Activated naive CD8-positive, alpha-beta T cell treated with anti-CD3 and anti-CD28 coated beads, Interleukin-2, amount 50 U/mL, for 16 hours (primary cell): ENCODE measurements at places on chromosomes 4 and X.

DNA sequence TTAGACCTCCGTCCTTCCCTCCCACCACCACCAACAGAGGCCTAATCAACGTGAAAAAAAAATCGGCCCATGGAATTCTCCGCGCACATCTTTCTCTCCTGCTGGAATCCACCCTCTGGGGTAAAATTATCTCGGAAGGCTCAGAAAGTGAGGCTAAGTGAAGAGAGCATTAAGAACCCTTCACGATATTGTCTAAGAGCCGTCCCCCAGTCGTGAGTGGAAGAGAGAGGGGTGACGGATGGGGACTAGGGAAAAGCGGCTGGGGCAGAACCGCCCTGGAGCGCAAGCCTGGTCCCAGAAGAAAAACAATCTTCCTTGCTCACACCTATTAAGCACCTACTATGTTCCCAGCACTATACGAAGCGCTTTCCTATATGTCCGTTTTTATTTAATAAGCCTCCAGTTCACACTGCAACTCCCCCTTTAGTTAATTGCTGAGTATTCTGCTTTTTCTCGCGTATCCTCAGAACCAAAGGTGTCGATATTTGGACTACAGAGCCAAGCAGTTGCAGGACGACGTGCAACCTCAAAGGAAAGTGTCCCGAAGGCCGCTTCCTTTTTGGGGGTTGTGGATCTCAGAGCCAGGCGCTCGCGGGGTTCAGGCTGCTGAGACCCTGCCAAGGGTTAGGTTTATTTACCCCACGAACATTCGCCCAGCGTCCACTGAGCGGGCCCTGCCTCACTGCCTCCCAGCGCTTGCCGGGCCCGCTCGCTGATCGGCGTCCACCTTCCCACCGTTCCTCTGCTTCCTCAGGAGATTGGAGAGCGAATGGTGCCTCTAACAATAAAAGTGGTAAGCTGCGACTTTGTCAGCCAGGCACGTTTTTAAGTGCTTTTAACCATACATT lies 889 bp downstream of the MGARP start:
- DNase-seq, result no peak

GRCh38 chr4:163484906-163485305 lies 9.6 kb upstream of the TMA16 start:
- peak; percentile 43 for DNase-seq

- DNase-seq, result no peak
Observed at GRCh38 chr4:139957065-139957464, 196.9 kb downstream of the MAML3 start.

DNA sequence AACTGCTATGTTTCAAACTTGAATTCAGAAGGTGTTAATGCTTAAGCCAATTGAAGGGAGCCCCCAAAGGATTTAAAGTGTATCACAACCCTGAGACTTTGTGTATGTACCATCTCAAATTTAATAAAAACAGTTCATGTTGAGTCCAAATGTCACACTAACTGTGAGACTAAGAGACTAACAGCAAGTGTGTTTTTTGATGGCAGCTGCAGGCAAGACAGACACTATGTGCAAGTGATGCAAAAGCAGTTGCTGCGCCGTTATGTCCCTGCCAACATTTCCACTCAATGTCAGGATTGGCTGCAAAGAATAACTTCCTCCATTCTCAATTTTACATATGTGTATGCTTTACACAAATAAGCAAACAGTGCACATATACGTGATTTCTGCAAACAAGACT lies 594.6 kb downstream of the IL15 start:
- DNase-seq, result no peak

DNA sequence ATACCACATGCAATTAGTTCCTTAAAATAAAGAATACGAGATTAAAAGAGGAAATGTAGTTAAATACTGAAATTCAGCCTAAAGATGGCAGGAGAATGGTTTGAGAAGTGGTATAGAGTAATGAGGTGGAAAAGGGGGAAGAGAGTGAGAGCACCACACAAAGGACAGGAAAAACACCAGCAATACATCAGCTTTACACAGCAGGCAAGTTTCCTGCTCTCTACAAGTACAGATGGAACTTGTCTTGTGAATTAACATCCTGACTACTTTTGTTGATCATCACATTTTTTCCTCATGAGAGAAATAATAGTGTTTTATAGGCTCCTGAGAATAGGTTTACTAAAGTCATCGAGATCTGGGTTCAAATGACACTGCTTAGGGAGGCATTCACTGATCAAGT lies 2.9 kb upstream of the UNC5C start:
- DNase-seq, result no peak

GRCh38 chr4:87848622-87849351 lies 16.0 kb downstream of the MEPE start:
- no peak for DNase-seq

DNA sequence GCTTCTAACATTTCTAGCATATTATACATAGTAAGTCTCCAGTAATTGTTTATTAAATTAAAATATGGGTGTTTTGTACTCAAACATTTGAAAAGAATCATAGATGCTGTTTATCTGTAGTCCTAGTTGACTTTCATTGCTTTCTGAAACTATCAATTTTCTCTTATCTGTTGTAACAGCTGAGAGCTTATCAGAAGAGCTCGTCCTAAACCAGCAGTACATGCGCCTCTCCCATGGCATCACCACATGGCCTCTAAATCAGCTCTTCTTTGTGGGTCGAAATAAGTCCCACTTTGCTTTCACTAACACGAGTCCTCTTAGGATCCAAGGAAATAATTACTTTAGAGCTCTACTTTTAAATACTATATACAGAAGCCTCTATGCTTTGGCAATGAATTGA lies 55.1 kb downstream of the PPP3CA start:
- DNase-seq, result no peak

DNA sequence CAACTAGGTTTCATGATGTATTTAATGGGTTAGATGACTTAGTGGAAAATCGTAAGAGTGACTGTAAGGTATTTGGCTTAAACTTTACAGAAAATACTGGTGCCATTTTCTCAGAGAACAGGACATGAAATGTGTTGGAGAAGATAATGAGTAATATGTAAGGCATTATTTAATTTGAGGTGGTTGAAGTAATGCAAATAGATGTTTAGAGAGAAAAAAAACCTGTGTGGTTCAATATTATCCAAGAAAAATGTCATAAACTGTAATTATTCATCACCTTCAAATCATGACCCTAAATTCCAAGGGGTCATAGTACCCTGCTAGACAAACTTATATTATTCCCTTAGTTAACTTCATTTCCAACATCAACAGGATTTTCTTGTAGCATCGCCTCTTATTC lies 171.7 kb downstream of the EPHA5 start:
- DNase-seq, result no peak
